ENCODE measurements at places on chromosomes 16 and 17. TPM values are rescaled to one million over a fixed set of nuclear protein-coding genes. Genes with fewer than 3 reads are reported as not detected.

The TEKT5 gene
- total RNA-seq: not detected

The KRTAP4-3 gene
- not detected for total RNA-seq

The KRTAP4-5 gene
- total RNA-seq: not detected

The UMOD gene
- not detected for total RNA-seq

The RGS9 gene
- 2.6 TPM for total RNA-seq

The MARVELD3 gene
- under 0.01 TPM for total RNA-seq

The GGA3 gene
- total RNA-seq: 14.2 TPM

The SERPINF2 gene
- 0.43 TPM for total RNA-seq

The GPRC5B gene
- 12.6 TPM for total RNA-seq

The ITGAX gene
- total RNA-seq: not detected

The HOXB8 gene
- total RNA-seq: not detected

The DHRS11 gene
- 5.5 TPM for total RNA-seq

The CRYBA1 gene
- total RNA-seq: 0.43 TPM

Measured in fibroblast of villous mesenchyme (primary cell).